Keratinocyte (primary cell): ENCODE measurements at places on chromosomes 4 and X.

- DNase-seq = no peak
Observed at GRCh38 chrX:121931567-121931966, 884.2 kb downstream of the GLUD2 start.

DNA sequence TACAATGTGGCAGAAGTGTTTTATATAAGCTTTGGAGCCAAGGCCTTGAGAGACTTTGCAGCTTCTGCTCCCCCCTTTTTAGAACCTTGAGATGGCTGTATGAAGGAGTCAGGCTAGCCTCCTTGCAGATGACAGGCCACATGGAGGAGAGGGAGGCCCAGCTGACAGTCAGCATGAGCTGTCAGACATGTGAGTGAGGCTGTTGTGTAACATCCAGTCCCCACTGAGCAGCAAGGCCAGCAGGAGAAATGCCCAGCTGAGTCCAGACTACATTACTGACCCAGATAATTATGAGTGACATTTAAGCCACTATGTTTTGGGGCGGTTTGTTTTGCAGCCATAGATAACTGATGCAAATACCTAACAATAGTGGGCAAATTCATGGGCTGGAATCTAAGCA is 515.3 kb upstream of the ARX start:
- no peak for DNase-seq

DNA sequence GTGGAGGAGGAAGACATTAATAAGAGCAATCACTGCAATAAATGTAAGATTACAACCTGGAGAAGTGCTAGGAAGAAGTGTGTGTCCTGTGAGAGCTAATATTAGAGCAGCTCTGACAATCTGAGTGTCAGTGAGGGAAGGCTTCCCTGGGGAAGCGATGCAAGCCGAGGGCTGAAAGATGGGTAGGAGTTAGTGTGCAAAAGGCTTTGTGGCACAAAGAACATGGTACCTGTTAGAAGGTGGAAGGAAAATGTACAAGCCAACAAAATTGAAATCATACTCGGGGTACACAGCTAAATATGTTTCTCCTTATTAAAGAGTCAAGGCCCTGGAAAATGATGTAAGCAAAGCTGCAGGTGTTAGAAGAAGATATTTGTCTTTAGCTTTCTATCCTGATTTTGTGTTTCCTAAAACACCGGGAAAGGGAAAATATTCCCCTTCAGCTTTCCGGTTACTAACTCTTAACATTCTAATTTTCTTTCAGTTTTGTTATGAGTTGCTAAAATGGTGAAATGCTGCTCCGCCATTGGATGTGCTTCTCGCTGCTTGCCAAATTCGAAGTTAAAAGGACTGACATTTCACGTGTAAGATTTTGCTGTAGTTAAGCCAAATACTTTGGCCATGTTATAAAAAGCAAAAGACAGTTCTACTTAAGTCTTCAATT is 808 bp downstream of the THAP6 start:
- no peak for DNase-seq

DNA sequence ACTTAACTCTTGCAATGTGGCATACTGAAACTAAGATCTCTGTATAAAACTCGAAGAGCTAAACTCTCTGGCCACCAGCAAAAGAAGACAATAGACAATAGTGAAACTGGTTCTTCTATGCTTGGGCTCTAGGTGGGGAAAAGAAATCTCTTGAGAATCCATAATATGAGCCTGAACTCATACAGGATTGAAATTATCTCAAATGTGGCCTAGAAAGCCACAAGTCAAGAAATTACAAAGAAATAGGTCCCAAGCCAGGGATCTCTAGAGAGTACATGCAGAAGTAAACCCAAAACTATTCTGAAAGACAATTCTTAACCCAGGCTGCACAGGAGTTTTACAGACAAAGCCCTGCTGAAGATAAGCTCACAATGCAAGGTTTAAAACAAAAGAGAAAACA is 127.4 kb downstream of the ANAPC10 start:
- DNase-seq = no peak

DNA sequence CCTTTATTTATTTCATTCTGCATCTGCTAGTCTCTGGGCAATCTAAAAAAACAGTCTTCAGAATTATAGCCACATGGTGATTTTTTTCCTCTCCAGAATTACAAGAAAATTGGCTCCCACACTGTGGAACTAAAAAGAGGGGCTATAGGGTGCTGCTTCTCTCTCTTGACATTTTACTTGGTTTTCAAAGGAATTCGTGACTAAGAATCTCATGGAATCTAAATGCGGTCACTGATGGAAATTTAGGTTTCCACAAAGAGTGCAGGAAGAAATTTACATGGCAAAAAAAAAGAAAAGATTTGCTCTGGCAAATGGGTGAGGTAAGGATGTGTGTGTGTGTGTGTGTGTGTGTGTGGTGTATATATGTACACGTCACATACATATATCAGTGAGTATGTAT is 10.2 kb downstream of the ATXN3L start:
- no peak for DNase-seq

DNA sequence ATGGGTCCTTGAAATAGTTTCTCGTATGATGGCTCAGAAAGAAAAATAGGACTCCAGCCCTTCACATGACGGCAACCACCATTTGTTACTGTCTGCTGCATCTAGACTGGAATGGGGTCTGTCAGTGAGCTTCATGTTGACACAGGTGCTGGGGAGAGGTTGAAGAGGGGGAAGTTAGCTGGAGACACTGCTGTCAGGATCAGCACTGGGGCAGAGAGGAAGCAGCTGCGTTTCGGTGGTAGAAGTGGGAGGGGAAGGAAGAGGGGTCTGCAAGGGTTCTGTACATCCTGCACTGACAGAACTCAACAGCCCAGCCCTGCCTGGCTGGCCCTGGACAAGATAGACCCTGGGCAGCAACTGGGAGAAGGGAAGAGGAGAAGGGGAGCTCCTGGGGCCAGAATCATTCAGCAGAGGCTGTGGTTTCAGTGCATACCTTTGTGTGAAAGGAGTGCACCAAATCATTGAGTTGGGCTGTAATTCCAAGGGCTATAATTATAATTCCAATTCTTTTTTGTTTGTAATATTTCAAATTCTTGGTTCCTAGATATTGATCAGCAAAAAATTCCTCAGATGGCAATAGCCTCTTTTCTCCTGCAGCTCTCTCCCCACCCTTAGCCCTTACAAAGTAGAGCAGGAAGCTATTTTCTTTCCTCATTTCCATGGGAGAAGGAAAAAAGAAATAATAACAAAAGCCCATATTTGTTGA is 119.4 kb upstream of the C1GALT1C1 start:
- no peak for DNase-seq

DNA sequence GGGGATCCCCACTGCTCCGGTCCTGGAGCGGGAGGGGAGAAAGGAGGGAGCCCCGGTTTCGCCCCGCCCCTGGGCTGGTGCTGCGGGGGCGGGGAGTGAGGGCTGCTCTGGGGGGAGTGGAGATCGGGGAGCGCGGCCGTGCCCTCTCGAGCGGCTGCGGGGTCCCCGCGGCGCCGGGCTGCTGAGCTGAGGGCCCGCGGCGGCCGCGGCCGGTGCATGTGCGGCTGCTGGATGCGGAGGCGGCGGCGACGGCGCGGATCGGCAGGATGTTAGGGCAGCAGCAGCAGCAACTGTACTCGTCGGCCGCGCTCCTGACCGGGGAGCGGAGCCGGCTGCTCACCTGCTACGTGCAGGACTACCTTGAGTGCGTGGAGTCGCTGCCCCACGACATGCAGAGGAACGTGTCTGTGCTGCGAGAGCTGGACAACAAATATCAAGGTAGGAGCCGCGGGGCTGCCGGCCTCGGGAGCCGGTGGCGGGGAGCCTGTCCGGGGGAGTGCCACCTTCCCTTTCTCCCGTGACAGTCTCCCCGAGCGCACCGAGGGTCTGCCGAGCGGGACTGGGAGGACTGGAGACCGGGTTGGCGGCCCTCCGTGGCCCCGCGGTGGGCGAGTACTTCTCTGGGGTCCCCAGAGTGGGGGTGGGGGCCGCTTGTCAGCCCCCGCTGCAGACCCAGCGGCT is at the start of gene ING2:
TSS of gene ING2 (plus strand) at position 129 of the 681 bp plus-strand sequence. CDS start at position 267, 138 bp downstream.
- DNase-seq = no peak

- DNase-seq = no peak
Observed at GRCh38 chrX:10217198-10217597, 60.4 kb downstream of the CLCN4 start.

DNA sequence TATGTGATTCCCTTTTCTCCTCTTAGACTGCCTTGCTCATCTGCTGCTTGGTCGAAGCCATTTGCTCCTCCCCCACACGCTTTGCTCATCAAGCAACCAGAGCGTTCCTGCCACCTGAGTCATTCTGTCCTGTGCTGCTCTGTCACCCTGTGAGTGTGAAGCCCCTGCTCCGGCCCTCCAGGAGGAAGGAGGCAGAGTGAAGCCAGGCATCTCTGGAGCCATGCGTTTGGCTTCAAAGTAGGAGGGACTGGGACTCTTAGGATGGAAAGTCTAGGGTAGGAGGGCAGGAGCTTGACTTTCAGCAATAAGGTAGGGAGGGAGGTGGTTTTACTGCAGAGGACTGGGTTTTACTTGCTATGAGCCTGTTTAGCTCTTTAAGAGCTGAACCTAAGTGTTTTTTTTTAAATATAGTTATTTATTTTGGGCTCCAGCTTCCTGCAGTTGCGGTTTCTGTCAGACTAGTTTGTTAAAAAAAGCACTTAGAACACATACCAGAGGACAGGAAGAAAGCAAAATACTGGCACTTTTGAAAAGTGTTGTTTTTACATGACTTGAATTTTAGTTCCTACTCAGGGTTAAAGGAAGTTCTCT is 63.6 kb downstream of the SPINK2 start:
- peak; percentile 26 for DNase-seq

GRCh38 chrX:10165580-10166247 is 8.9 kb downstream of the CLCN4 start:
- DNase-seq = no peak

DNA sequence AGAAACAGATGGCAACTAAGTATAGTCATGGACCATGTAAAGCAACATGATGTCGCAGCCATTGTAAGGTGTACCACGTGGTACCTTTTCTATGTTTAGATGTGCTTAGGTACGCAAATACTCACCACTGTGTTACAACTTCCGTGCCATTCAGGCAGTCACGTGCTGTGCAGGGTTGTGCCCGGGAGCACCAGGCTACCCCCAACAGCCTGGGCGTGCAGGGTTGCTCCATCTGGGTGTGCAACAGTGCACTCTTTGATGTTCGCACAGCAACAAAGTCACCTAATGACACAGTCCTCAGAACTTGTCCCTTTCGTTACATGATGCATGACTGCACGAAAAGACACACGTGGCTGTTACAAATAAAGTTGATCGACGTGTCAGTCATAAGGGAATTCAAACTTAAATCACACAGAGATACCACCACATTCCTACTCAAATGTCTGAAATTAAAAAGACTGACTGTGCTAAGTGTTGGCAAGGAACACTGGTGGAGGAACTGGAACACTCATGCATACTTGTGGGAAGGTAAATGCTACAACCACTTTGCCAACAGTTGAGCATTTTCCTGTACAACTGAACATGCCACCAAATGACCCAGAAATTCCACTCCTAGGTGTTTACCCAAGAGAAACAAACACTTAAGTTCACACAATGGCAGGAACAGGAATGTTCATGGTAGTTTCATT is 24.3 kb downstream of the CPLX1 start:
- no peak for DNase-seq

DNA sequence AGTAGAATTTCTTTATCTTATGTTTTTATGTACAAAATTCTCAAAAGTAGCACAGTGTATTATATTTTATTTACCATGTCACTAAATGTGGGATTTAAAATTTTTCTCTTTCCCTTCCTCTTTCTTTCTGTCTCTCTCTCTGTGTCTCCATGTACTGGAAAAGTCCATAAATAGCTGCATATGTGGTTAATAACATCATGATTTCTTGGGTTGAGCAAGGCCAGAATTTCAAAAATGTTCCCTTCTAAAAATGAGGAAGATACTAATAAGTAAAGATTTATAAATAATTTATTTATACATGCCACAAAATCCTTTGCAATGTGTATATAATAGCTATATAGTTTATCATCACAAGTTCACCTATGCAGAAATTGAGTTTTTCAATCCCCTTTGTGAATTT is 29.1 kb upstream of the DKK2 start:
- DNase-seq = no peak

DNA sequence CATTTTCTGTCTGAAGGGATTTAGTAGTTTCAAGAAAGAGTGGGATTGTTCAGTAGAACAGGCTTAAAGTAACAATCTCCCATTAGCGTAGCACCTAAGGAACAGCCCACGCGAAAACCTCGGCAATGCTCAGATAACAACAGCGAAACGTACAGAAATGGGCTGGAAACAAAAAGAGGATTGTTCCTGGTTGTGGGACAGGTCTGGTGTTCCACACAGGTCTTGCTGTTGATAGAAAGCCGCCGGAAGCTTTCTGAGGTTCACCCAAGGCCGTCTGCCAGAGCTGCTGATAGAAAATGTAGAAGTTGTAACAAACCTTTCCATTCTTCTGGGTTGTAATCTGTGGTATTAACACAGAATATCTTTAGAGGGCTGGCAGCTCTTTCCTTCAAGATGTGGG is 69.4 kb upstream of the CLCN4 start:
- DNase-seq = no peak

DNA sequence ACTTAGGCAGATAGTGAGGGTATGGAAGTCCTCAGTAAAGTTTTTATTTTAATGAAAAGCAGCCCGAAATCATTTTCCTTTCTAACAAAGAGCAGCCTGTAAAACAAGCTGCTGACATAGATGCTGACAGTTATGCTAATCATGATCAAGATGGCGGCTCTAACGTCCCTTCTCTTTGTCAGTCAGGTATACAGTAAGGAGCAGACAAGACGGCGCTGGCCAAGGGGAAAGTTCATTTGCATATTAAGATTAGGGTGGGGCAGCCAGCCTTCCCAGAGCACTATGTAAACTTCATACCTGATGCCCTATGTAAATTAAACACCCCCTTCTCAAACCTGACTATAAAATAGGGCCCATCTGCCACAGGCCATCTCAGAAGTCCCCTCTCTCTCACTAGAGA is 76.9 kb downstream of the MAGEB10 start:
- no peak for DNase-seq

GRCh38 chrX:773292-774025 is 142.9 kb downstream of the SHOX start:
- no peak for DNase-seq

GRCh38 chr4:173264245-173264644 is 69.9 kb downstream of the HMGB2 start:
- DNase-seq = no peak

DNA sequence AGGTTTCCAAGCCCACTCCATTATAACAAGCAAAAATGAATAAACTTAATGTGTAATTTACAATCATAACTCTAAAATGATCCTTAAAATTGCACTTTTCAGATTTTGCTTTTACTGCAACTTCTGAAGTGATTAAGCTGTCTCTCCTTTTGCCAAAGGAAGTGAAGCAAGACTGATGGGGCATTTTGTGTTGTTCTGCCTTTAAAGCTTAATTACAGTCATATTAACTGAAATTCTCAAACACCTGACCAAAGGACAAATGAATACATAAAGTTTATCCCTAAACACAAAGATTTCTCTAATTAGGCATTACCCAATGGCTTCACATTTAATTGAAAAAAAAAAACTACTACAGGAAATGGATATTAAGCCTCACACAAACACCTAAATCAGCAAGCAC is 101.8 kb downstream of the ATP11C start:
- no peak for DNase-seq
